Esophagus squamous epithelium (tissue), 5 donors: ENCODE measurements at places on chromosomes 7 and 10.
A peak's percentile ranks its signal among the peaks of the same experiment; 100 is the strongest.

DNA sequence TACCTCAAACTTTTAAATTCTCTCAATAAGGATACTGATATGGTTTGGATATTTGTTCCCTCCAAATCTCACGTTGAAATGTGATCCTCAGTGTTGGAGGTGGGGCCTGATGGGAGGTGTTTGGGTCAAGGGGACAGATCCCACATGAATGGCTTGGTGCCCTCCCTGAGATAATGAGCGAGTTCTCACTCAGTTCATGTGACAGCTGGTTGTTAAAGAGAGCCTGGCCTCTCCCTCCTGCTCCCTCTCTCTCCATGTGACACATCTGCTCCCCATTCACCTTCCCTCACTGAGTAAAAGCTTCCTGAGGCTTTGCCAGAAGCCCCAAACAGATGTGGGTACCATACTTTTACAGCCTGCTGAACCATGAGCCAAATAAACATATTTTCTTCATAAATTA is 19.2 kb downstream of the ABCB4 start:
- no peak for DNase-seq

GRCh38 chr10:68668972-68669371 is 52.1 kb upstream of the CCAR1 start:
- no peak for DNase-seq

- no peak for DNase-seq
These were observed 52.7 kb downstream of the FIGNL1 start for GRCh38 chr7:50397320-50397970.

DNA sequence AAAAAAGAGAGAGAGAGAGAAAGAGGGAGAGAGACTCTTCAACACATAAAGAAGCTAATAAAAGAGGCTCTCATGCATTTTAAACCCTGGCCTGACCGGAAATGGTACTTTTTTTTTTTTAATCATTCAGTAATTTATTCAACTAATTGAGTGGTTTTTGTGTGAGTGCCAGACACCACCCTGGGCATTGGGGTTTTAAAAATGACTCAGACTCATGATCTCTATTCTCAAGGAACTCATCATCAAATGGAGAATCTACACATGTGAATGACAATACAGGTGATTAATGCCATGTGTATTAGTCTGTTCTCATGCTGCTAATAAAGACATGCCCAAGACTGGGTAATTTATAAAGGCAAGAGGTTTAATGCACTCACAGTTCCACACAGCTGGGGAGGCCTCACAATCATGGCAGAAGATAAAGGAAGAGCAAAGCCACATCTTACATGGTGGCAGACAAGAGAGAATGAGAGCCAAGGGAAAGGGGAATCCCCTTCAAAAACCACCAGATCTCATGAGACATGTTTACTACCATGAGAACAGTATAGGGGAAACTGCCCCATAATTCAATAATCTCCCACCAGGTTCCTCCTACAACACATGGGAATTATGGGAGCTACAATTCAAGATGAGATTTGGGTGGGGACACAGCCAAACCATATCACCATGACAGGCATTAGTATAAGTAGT is 158.5 kb upstream of the AUTS2 start:
- DNase-seq = no peak

- no peak for DNase-seq
These were observed 7.4 kb downstream of the AVL9 start for GRCh38 chr7:32502728-32503127.

- no peak for DNase-seq
These were observed 101.1 kb downstream of the RAMP3 start for GRCh38 chr7:45258533-45259226.

DNA sequence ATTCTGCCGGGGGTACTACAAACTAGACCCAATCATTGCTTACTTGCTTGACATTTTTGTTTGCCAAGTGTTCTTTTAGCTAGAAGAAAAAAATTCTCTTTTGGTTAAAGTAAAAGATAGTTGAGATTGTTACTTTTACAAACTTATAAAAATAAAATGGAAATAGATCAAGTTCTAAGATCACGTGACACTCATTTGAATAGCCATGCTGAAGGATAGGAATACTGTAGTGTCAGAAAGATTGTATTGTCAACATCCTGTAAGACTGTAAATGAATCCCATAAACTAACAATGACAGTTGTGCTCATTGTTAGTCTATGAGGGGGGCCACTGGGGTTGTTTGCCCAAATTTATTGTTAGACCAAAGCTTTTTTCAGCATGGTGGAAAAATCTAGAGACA is 10.5 kb downstream of the NRG3 start:
- no peak for DNase-seq

DNA sequence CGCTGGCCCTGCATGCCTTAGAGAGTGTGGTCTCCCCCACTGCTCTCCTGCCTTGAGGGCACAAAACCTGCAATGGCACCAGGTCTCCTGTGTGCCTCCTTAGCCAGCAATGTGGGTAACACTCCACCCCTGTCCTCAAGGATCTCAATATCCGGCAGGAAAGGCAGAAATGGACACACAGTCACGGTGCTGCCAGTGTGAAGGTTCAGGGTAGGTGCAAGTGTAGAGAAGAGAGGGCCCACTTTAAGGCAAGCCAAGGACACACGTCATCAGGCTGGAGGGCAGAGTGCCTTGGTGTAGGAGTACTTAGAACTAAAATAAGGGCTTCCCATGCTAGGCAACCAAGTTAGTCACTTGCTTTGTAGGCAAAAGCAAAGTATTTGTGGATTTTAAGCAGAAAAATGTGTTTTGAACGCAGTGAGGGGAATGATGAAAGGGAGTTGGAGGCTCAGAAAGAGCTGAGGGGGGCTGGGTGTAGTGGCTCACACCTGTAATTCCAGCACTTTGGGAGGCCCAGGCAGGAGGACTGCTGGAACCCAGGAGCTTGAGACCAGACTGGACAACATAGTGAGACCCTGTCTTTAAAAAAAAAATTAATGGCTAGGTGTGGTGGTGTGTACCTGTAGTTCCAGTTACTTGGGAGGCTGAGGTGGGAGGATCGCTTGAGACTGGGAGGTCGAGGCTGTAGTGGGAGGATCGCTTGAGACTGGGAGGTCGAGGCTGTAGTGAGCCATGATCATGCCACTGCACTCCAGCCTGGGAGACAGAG is 152.8 kb downstream of the ARHGAP21 start:
- no peak for DNase-seq

DNA sequence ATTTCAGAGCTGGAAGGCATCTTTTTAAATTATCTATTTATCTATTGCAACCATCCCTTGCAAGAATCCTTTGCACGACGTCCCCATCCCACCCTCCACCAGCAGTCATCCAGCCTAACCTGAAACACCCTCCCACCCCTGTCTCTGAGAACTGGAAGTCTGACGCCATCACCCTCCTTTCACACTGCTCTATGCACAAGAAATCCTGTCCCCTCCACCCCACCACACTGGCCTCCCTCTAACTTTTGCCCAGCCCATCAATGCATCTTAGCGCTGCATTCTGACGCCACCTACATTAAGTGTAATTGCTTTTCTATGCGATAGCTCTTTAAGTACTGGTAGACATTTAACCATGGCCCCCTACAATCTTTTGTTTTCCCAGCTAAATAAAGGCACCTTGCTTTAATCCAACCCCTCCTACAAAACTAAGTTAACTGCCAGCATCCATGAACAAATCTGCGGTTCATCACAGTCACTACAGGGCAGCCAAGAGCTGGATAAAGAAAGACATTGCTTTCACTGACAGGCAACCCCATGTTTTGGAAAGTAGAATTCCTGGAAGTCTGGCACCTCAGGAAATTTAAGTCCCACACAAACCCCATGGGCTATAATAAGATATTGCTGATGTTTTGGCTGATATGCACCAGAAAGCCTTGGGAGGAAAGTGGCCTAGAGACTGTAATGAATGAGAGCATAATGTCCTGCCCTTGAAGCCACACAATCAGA is 128.0 kb downstream of the GLI3 start:
- no peak for DNase-seq

DNA sequence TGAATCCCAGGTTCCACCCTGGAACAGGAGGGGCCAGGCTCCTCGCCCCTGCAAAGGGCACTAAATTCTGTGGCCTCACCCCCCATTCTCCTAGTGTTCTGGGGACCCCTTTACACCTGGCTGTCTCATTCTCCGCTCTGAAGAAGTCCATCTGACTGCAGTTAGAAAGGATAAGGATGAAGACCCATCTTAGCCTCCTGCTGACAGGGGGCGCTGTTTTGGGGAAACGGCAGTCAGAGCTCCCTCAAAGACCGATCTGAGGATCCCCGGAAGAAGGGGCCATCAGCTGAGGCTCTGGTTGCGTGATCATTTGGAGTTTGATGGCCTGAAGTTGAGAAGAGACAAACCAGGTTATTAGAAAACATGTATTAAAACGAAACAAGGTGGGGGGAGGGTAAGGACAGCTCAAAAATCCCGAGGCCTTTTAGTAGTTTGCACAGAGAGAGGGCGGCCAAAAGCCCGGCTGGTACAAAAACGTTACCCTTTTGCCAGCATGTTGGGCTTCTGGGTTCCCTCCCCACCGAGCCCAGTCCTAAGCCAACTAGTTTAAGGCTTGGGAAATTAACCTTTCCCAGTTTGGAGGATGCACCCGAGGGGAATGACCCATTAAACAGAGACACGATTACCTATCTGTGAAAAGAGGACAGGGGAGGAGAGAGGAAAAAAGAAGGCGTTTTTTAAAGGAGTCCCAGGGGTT is 102.8 kb downstream of the CHN2 start:
- no peak for DNase-seq

DNA sequence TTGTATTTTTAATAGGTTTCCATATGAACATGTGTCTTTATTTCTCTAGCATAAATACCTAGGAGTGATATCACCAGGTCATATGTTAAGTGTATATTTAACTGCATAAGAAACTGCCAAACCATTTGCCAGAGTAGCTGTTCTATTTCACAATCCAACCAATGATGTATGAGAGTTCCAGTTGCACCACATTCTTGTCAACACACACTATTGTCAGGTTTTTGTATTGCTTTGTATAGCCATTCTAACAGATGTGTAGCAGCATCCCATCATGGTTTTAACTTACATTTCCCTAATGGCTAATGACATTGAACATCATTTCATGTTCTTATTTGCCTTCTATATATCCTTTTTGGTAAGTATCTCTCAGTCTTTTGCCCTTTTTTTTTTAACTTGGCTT is 4.1 kb downstream of the CUZD1 start:
- DNase-seq = no peak

DNA sequence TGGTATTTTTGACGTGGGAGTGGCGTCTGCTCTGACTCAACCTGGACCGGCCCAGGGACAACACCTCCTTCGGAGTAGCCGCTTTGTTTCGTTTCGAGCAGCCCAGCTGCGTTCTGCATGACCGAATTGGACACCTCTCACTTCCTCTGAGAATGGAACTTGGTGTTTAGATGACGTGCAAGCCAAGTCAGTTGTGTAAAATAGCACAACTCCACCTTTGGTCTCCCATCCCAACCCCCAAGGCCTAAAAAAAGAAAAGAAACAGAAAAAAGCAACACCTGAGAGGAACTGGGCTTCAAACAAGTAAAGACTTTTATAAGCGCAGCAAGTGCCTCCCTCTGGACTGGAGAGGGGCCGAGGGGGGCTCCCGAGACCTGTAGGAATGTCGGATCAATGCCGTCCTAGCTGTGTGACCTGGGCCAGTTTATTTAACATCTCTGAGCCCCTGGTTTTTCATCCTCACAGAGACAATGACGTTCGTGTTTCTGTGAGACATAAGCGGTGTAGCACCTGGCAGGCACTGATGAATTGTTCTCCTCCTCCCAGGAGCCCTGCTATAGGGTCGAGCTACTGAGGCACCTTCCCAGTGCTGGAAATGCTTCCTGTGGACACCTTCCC is 52.0 kb upstream of the SMNDC1 start:
- peak; percentile 23 for DNase-seq

DNA sequence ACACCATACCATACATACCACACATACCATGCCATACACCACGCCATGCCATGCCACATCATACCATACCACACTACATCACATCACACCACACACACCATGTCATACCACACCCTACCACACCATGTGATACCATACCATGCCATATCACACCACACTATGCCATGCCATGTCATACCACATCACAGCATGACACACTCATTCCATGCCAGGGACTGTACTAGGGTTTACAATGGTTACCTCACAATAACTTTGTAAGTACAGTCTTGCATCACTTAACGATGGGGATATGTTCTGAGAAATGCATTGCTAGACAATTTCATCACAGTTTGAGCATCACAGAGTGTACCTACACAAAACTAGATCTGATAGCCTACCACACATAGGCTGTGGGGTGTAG is 14.5 kb downstream of the PYROXD2 start:
- no peak for DNase-seq

GRCh38 chr7:41918597-41918996 is 215.7 kb upstream of the INHBA start:
- no peak for DNase-seq

GRCh38 chr10:124706462-124707143 is 37.6 kb downstream of the FAM53B start:
- DNase-seq = no peak
